ENCODE measurements at places on chromosomes 6 and 20.
A peak's percentile ranks its signal among the peaks of the same experiment; 100 is the strongest.

- peak; percentile 24 for DNase-seq
These were observed 620 bp downstream of the TJAP1 start for GRCh38 chr6:43478008-43478372.

- DNase-seq: no peak
These were observed 1.4 kb downstream of the PLCB4 start for GRCh38 chr20:9070304-9070703.

- no peak for DNase-seq
These were observed 1.2 kb downstream of the EYA2 start for GRCh38 chr20:46895906-46896242.

DNA sequence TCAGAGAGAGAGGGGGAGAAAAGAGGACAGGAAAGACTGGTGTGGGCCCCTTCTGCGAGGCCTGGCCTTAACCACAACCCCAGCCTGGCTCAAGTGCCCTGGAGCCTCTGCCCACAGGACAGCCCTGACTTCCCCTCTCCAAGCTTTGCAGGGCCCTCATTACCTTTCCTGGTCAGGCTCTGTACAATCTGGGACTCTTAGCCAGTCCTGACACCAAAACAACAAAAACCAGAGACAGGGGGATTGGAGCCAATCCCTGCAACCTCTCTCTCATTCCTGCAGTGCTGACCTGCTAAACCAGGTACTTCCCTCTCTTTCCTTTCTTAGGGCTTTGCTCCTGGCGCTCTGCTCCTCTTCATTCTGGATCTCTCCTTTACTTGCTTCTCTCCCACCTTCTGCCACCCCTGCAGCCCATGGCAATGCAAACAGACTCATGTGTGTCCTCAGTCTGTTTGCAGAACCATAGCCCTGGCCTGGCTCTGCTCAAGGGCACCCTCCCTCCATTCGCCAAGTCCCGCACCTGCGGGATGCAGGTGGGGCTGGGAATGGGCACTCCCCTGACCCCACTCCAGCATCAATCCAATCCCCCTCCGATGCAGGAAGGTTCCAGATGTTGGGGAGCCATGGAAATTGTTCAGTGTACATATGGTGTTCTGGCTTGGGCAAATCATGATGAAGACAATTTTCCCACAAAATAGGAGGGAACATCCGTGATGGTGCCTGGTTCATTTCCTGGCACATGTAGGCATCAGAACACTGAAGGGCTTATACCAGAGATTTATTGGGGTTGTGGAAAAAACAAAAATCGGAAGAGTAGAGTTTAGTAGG, 38.1 kb downstream of the RPP40 start:
- DNase-seq: no peak

DNA sequence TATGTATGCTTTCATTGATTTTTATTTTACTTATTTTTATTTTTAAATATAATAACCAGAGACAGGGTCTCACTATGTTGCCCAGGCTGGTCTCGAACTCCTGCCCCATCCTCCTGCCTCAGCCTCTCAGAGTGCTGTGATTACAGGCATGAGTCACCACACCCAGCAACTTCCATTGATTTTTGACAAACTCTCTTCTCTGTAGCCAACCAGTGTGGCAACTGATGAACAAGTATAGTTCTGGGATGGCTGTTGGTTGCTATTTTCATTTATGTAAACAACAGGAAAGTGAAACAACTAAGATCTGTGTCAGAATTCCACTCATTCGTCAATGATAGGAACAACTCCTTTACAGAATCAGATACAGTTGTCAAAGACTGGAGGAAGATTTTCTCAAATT, 356.7 kb upstream of the JARID2 start:
- no peak for DNase-seq

DNA sequence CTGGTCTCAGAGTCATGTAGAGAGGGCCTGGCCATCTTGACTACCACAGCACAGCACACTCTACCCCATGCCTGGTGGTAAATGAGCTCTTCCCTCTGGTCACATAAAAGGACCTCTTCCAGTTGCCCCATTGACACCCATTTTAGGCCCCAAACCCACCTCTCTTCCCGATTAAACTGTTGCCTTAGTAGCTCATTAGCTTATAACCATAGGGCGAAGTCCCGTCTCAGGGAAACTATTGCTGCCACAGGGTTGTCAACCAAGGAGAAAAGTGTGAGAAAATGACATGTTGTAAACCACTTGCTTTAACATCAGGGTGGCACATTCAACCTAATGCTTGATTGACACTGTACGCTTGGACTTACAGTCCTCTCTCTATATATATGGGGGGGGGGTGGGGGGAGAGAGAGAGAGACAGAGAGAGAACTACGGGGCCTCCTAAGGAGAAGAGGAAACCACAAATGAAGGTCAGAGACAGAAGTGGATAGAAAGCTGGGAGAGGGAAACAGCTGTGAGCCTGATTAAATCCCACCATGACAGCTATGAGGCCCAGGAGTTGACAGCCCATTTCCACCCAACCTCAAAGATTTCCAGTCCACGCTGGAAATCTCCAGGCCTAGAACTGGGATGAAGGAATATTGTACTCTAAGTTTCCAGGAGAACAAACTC, 14.9 kb upstream of the BTN1A1 start:
- DNase-seq: no peak

- DNase-seq: no peak
These were observed 1.9 kb upstream of the TJAP1 start for GRCh38 chr6:43475516-43475915.

- DNase-seq: no peak
These were observed 508.7 kb upstream of the CITED2 start for GRCh38 chr6:139882977-139883728.

GRCh38 chr20:38497246-38497935, 24.7 kb downstream of the RALGAPB start:
- no peak for DNase-seq
